AG09319 (cell line): ENCODE measurements at places on chromosomes 4 and X.

DNA sequence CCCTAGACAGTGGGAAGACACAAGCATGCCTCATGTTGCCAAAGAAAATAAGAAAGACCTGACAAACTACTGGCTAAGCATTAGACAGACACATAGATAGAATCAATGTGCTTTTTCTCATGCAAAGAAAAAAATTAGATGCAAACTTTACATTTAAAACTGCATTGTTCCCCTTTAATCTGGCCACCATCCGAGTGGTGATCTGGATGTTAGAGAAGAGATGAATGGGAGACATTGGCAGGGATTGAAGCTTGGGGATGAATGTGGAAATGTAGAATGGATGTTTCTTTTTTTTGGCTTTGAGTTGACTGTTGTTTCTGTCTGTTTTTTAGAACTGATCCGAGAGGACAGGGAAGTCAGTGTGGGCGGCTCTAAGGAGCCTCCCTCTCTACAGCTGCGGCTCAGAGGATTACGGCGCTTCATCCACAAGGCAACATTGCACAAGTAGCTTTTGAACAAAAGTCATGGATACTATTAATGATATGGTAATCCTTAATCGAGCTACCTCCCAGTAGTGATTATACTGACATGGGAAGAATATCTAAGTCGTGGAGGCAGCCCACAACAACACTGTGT, 53.0 kb downstream of the HELT start:
- no peak for DNase-seq

GRCh38 chrX:56932653-56933339, 62.5 kb downstream of the SPIN3 start:
- DNase-seq: no peak

DNA sequence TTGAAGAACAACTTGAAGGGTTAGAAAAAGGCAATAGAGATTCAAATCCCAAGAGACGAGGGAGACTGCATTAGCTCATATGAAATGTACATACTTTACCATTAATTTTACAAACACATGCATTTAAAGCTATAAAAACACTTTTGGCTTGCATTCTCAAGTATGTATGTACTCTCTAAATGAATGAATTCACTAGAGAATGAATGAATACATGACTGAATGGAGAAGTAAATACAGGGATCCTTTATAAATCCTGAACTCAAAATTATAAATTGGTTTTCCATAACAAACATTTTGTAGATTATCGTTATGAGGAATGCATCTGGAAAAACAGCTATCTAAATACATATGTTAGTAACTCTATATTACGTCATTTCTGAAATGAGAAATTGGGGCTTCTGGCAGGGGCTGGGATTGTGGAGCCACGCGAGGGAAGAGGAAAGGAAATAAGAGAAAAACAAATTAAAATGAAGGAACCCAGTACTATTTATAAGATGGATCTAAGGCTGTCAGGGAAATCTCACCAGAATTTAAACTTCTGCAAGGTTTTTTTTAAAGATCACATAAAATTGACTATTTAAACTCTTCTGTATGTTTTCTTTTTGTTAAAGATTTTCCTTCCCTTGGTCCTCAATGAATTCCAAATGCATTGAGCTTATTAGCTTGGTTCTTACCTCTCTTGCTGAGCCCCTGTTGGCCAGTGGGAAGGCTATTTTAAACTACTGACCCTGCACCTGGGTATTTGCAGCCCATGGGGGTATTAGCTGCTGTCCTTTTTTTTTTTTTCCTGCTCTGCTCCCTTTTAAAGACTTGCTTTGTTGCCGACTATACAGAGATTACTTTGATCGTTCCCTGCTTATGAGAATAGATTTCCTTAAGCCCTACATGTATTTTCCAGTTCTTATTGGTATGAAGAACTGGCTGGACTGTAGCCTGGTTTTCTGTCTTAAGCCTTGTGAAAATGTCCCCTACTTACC, 207.8 kb downstream of the ADGRL3 start:
- DNase-seq: no peak

DNA sequence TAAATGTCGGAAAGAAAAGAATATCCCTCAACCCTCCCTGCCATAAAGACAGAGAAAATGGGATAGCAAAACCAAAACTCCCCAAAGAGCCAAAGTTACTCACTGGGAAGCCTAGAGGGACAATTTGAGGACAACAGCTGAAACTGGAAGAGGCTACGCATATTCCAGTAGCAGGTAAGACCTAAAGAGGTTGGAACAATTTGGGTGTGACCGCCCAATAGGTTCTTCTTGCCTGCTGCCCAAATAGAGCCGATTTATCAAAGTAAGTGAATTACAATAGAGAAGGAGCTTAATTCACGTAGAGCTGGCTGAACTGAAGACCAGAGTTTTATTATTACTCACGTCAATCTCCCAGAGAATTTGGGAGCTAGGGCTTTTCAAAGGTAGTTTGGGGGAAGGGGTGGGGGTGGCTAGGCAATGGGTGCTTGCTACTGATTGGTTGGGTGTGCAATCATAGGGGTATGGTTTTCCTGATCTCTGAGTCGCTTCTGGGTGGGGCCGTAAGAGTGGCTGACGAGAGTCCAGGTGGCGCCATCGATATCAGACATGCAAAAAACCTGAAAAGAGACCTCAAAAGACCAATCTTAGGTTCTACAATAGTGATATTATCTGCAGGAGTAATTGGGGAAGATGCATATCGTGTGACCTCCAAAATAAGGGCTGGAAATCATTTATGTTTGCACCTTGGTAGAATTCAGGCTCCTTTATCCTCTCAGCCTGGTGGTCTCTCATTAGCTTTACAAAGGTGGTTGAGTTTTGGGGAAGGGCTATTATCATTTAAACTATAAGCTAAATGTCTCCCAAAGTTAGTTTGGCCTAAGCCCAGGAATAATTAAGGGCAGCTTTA, 39.0 kb upstream of the SLC7A3 start:
- no peak for DNase-seq

DNA sequence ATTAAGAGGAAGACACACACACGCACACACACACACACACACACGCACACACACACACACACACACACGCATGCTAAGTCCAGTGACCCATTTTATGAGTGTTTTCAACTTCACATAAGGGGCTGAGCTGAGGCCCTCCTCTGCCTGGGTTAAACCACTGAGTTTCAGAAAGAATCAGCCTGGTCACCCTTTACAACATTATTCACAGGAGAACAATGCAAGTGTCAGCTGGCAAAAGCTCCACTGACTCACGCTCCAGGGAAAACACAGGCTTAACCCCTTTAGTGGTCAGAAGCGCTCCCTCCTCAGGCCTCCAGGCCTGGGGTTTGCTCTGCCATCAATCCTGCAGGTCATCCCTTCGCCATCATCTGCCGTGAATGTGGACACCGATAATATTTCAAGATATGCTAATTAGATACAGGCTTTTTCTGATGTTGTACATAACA, 46.9 kb downstream of the ACOX3 start:
- peak; percentile 94 for DNase-seq

DNA sequence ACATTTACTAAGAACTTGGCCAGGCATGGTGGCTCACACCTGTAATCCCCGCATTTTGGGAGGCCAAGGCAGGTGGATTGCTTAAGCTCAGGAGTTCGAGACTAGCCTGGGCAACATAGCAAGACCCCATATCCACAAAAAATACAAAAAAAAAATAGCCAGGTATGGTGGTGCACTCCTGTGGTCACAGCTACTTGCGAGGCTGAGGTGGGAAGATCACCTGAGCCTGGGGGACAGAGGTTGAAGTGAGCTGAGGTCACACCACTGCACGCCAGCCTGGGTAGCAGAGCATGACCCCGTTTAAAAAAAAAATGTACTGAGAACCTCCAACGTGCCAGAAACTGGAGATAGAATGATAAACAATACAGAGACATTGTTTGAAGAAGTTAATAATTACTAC, 8.0 kb downstream of the OPRPN start:
- no peak for DNase-seq

- no peak for DNase-seq
Observed at GRCh38 chrX:87299563-87300160, 217.9 kb upstream of the KLHL4 start.

DNA sequence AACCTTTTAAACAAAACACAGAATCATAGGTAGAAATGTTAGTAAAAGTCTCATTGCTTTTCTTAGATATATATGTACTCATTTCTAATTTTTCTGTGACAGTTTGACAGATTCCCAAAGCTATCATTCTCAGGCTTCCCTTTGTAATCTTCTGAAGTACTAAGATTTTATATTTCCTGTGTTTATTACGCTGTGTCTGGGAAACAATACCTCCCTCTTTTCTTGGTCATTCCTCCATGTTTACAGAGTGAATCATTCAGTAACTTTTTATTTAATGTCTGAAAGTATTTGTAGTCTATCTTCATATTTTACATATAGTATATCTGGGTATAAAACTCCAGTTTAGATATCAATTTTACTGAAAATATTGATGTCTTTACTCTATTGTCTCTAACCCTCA, 1826.3 kb upstream of the IGFBP7 start:
- no peak for DNase-seq

DNA sequence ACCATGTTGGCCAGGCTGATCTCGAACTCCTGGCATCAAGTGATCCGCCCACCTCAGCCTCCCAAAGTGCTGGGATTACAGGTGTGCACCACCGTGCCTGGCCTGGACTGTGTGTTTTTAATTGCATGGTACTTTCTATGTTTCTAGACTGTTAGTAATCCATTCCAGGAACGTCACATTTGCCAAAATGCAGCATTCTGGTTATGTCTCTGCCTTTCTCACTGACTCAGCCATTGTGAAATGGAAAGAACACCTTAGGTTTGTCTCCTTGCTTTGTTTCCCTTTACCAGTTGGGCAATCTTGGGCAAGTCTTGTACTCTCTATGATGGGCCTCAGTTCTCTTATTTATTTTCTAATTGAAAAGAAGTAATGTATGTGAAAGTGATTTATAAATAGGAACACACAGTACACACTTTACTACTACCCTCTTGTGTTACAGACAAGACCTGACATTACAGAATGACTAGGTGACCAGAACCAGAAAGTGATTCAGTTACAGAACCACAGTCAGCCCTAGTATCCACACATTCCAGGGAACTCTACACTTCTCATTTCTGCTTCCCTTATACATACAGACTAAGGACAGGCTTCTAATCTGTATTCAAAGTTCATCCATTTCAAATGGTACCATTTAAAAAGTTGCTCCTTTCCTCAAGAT, 187.1 kb downstream of the MGST2 start:
- no peak for DNase-seq

DNA sequence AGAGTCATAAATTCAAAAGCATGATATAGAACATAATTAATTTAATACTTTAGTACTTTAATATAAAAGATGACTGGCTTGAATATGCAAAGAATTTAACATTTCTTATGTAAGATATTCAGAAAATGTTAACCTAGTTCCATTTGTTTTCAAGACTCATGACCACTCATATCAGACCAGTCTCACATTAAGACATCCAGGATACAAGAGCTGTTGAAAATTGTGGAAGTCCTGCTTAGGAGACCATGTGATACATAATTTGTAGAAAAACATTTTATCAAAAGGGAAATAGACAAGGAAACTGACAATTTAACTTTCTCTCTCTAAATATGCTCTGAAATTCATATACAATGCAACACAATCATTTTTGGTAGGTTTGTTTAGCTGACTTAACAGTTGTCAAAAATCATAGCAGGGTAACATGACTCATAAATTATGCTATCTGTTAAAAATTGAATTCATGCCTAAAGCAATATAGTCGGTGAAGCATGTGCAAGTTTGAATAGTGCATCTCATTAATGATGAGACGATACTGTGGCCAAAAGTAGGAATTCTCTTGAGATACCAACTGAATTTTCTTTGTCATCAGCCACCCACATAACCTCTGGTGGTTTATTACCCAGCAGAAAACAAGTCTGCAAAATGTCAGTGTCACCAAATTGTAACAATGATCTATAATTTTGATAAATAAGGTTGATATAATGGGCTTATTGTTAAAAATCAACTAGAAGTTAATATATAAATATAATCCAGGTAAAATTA, 211.4 kb downstream of the GASK1B start:
- DNase-seq: no peak

- no peak for DNase-seq
Observed at GRCh38 chr4:123462007-123462406, 65.4 kb downstream of the SPRY1 start.

GRCh38 chr4:74391890-74392475, 27.0 kb downstream of the EREG start:
- DNase-seq: no peak

DNA sequence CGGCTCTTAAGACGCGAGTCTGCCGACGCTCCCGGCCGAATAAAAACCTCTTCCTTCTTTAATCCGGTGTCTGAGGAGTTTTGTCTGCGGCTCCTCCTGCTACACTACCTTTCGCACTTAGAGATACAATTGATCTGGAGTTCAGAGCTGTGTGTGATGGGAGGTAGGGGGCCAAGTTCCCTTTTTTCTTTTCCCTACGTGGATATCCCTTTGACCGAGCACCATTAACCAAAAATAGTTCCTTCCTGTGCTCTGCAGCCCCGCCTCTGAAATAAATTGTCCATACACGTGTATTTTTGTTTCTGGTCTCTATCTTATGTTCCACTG, 555 bp upstream of the PGM2 start:
- DNase-seq: no peak

GRCh38 chrX:117996408-117996807, 120.2 kb downstream of the KLHL13 start:
- no peak for DNase-seq

- DNase-seq: no peak
Observed at GRCh38 chrX:68833448-68833805, 4.6 kb downstream of the EFNB1 start.

GRCh38 chrX:10759141-10759799, 138.9 kb upstream of the MID1 start:
- no peak for DNase-seq

DNA sequence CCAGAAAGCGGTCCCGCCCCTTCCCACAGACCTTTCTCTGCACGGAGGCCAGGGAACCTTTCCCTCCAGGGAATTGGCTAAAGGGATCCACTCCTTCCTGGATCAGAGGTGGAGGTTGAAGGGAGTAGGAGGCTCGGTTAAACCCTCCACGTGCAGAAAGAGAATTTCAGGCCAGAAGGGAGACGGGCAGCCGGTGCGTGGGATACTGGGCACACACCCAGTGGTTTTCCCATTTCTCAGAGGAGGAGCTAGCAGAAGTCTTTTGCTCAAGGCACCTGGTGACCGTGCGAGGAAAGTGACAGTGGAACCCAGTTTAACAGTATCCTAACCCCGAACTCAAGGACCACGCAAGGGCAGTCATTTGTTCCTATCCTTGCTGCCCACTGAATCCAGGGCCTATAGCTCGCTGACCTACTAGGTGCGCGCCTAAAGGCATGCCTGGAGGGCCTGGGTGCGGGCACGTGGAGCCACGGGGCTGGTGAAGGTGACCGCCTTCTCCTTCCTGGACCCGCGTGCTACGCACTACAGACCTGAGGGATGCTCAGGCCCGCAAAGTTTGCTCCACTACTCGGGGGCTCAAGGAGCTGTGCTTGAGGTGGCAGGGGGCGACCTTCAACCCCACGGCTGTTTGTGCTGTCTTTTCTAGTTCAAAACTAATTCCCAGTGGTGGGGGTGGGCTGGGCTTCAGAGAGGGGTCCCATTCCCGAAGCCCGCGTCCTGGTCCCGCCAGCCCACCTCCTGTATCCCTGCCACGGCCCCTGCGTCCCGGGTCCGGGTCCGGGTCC, 587 bp upstream of the AFF2 start:
- DNase-seq: no peak
